ENCODE measurements at places on chromosomes 1 and 21. TPM values are rescaled to one million over a fixed set of nuclear protein-coding genes. Genes with fewer than 3 reads are reported as not detected.

DNA sequence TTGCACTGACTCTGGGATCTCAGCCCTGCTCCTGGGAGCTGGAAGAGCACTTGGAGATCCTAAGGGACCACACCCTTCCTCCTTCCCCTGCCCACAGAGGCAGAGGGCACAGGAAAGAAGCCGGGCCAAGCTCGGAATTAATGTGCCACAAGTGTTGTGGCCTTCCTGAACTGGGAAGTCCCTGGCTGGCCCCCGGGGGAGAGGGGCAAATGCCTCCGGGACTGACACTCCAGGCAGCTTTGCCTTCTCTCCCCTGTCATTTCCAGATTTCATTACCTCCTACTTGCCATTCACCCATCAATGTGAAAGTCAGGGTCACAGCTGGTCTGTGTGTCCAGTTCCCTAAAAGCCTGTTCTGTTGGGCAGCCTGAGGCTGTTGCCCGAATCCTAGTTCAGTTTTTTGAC is 21.7 kb downstream of the SESN2 start:
- no peaks in the 10 kb centered on the region for H3K36me3 ChIP-seq
- no peaks in the 10 kb centered on the region for H3K27me3 ChIP-seq
- no peak for DNase-seq
- H3K27ac ChIP-seq, result no peak overlapping the region

- H3K4me3 ChIP-seq, result no peak overlapping the region
- no peaks in the 10 kb centered on the region for H3K36me3 ChIP-seq
- no peaks in the 10 kb centered on the region for H3K27me3 ChIP-seq
- DNase-seq, result no peak
- H3K27ac ChIP-seq, result no peak overlapping the region
These were observed 100.5 kb downstream of the NPHP4 start for GRCh38 chr1:5891736-5892135.

DNA sequence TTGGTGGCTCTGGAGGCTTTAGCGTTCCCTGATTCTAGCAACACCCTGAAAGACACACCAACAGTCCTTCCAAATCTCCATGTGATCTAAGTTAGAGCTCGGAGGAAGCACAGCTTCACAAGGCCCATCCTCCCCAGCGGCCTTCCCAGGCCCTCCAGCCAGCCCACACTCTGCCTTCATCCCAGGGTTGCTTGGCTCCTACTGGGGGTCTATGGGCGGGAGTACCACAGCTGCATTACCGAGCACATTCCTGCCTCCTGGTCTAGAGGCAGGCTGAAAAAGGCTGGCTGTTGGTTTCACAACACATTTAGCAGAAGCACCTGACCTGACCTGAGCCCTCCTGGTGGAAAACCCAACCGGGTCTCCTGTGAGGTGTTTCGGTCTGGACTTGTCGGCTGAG is 54.7 kb upstream of the TRIM67 start:
- no peak overlapping the region for H3K4me3 ChIP-seq
- no peaks in the 10 kb centered on the region for H3K27me3 ChIP-seq
- no peaks in the 10 kb centered on the region for H3K36me3 ChIP-seq
- no peaks in the 10 kb centered on the region for H3K4me1 ChIP-seq
- DNase-seq, result no peak

GRCh38 chr1:168947041-168947440 is 159.4 kb upstream of the ATP1B1 start:
- DNase-seq, result no peak
- no peak overlapping the region for H3K4me3 ChIP-seq
- no peaks in the 10 kb centered on the region for H3K4me1 ChIP-seq
- no peaks in the 10 kb centered on the region for H3K36me3 ChIP-seq

DNA sequence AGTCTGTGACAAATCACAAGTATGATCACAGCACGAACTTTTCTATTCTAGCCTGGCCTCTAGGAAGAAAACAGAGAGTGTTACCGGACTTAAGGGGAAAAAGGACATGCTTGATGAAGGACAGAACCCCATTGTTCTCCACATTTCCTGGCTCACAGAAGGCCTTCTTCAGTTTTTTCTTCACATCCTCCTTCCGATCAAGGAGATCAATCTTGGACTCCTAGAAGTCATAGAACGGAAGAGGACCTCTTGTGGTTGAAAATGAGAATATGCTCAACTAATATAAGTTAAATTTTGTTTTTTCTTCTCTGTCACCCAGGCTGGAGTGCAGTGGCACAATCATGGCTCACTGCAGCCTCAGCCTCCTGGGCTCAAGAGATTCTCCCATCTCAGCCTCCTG is 30.3 kb downstream of the YARS1 start:
- no peak overlapping the region for H3K4me3 ChIP-seq
- H3K36me3 ChIP-seq, result no peaks in the 10 kb centered on the region
- no peaks in the 10 kb centered on the region for H3K27me3 ChIP-seq
- H3K27ac ChIP-seq, result no peak overlapping the region

DNA sequence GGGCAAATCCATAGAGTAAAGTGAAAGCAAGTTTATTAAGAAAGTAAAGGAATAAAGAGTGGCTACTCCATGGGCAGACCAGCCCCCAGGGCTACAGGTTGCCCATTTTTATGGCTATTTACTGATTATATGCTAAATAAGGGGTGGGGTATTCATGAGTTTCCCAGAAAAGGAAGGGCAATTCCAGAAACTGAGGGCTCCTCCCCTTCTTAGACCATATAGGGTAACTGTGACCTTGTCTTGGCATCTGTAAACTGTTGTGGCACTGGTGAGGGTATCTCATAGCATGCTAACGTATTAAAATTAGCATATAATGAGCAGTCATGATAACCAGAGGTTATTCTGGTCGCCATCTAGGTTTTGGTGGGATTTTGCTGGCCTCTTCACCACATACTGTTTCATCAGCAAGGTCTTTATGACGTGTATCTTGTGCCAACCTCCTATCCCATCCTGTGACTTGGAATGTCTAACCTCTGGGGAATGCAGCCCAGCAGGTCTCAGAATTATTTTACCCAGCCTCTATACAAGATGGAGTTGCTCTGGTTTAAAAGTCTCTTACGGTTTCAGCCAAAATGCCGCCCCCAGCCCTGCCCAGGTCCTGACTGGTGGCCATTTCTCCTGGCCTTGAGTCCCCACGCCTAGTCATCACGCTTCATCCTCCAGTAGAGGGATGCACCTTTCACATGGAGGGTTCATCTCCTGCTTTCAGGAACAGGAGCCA is 982 bp upstream of the TRIM17 start:
- DNase-seq, result no peak
- no peak overlapping the region for H3K27ac ChIP-seq
- no peaks in the 10 kb centered on the region for H3K36me3 ChIP-seq
- H3K4me1 ChIP-seq, result peaks cover 7% of the 10 kb centered on the region
- peaks cover 5% of the 10 kb centered on the region for H3K27me3 ChIP-seq
- H3K4me3 ChIP-seq, result no peak overlapping the region

GRCh38 chr1:10538646-10539355 is 64.1 kb downstream of the PEX14 start:
- H3K36me3 ChIP-seq, result peaks cover 15% of the 10 kb centered on the region
- no peaks in the 10 kb centered on the region for H3K27me3 ChIP-seq
- no peaks in the 10 kb centered on the region for H3K4me1 ChIP-seq
- DNase-seq, result no peak

GRCh38 chr1:169676001-169676400 is 35.4 kb downstream of the SELL start:
- H3K4me1 ChIP-seq, result no peaks in the 10 kb centered on the region
- H3K4me3 ChIP-seq, result no peak overlapping the region
- H3K27me3 ChIP-seq, result no peaks in the 10 kb centered on the region
- no peak for DNase-seq

SLFNL1 gene
- total RNA-seq, result 1.6 TPM

OR2G6 gene
- total RNA-seq, result not detected

DIO1 gene
- not detected for total RNA-seq

SHISAL2A gene
- total RNA-seq, result not detected
